ENCODE measurements at places on chromosomes 7 and 10.

DNA sequence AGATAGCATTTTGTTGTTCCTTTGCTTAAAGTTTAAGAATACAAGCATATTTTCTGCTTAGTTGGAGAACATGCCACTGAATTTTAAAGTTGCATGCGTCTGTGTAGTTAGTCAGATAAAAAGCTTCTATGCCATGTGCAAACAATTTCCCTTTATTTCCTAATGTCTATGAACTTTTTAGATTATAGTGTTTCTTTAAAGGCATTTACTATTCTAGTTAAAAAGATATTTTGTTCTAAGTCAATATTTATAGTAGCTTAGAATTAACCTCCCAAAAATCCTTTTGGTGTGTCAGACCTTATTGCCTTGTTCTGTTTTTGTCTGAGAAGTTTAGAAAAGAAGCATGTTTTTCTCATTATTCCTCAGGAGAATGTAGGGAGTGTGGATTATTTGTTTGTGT lies 99.0 kb upstream of the GATA3 start:
- DNase-seq = no peak

DNA sequence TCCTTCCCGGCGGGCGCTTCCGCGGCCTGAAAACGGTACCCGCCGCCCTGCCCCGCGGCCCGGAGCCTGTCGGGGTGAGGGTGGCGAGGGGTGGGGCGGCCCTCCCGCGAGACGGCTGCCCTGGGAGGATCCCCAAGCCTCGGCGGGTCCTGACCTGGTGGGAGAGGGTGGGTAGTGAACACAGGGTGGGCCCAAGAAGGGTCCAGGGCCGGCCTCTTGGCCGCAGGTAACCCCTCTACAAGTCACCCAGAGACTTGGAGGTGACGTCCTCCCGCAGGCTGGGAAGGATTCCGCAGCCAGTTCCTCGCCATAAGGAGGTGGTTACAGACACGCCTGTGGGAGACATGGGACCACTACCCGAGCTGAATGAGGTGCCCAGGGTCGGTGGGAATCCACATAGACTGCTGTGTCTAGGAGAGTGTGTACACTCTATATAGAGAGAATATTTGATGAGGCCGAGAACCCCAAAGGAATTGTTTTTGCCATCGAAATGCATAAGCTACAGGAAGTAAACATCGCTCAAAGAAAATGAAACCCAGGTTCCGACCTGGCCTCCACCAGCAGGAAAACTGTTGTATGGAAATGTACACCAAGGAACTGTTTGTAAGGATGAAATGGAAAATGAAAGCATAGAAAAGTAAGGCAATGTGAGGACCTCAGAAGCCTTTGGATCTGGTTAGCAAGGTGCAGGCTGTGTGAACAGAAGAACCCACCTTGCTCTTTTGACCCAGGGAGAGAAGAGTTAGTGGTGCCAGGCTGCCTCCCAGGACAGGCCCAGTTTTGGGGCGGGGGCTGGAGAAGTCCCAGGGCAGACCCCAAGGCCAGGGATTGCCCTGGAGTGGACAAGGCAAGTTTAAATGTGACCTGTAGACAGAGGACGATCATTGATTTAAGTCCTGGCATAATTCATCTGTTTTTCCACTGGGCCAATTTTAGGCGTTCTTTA lies 659 bp downstream of the OPTN start:
- DNase-seq = peak; percentile 44

DNA sequence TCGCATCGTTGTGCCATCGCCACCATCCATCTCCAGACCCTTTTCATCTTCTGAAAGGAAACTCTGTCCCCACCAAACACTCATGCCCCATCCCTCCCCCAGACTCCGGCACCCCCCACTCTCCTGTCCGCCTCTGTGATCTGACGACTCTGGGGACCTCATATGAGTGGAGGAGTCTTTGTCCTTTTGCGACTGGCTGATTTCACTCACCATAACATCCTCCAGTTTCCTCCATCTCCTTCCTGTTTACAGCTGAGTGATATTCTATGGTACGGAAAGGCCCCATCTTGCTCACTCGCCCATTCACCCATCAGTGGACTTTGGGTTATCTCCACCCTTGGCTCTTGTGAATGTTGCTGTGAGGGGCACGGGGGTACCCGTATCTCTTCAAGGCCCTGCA lies 11.8 kb upstream of the INSIG1 start:
- DNase-seq = no peak

- no peak for DNase-seq
These were observed 6.4 kb upstream of the SPAG6 start for GRCh38 chr10:22338931-22339330.

DNA sequence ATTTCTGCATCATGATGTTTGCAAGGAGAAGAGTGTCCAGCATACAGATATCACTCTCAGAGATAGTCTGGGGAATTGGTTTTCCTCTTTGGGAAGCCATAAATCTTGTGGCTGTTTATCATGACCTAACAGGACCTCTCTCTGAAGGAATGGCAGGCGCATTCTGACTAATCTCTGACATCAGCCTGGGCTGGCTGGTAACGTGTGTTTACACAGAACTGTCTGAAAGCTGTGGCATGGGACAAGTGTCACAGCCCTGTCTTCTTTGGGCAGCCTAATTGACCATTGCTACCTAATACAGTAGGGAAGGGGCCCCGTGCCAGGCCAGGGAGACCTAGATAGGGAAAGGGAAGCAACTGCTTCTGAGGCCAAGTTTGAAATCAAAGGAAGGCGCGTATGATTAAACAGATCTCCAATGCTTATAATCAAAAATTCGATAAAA lies 73.9 kb upstream of the CABCOCO1 start:
- no peak for DNase-seq

GRCh38 chr7:140624392-140625191 lies 16.0 kb downstream of the DENND2A start:
- peak; percentile 55 for DNase-seq

Data from mesothelial cell of epicardium (in vitro differentiated cells).